Fibroblast of the aortic adventitia (primary cell): ENCODE measurements at places on chromosomes 2 and 18. TPM values are rescaled to one million over a fixed set of nuclear protein-coding genes. Genes with fewer than 3 reads are reported as not detected.

Gene STK39
- 8.2 and 31.0 TPM in 2 replicates for total RNA-seq

Gene ERMN
- total RNA-seq = 0.18 TPM in 1 of 2 replicates, not detected in the other

Gene LYPD6
- 0.54 TPM in 1 of 2 replicates, not detected in the other for total RNA-seq

Gene CCDC85A
- 0.45 and 1.8 TPM in 2 replicates for total RNA-seq

DNA sequence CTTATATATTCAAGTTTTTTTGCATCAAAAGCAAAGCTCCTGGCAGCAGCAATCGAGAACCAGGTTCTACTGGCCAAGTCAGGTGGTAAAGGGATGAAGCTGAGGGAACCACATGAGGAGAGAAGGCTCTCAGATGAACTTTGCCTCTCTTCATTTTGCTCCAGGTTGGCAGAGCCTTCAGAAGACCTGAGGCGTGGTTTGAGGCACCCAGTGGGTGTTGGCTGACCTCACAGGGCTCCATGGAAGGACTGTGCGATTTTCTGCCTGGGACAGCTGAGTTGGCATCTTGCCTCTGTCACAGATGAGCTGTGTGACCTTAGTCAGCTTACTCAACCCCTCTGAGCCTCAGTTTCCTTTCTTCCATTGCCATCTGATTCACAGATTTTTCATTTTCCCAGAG, 89.0 kb downstream of the INSIG2 start:
- DNase-seq = no peak

DNA sequence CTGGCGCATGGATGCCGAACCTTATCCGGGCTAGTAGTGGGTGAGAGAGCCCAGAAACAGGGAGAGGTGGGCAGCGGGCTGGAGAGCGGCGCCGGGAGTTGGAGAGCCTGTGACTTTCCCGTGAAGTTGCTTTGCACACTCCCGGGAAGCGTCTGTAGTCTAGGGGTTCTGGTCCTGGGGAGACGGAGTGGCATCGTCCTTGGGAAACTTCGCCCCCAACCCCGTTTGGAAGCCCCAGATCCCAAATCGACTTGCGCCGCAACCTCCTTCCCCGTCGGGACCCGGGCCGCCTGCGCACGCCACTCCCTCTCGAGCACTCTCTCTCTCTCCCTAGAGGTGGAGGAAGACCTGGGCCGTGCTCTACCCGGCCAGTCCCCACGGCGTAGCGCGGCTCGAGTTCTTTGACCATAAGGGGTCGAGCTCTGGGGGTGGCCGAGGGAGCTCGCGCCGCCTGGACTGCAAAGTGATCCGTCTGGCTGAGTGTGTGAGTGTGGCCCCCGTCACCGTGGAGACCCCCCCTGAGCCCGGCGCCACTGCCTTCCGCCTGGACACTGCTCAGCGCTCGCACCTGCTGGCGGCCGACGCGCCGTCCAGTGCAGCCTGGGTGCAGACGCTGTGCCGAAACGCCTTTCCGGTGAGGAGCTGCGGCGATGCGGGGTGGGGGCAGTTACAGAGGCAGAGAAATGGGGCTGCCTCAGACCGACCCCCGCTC, 456 bp downstream of the DOK1 start:
- no peak for DNase-seq

DNA sequence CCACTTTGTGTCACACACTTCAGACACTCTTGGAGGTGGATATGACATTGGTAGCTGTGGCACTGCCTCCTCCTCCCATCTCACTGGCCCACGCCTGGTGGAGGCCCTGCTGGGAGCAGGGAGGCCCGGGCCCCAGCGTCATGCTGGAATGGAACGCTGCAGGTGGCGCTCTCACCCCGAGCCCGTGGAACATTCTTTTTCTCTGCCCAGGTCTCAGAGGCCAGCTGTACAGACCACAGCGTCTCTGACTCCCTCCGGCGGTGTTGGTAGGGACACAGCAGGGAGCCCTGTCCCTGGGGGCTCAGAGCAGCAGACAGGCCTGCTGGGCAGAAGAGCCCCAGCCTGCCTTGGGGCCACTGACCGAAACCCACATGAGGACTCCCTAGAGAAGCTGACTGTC, 218.1 kb downstream of the TWIST2 start:
- no peak for DNase-seq
